ENCODE measurements at places on chromosomes 7 and 10. TPM values are rescaled to one million over a fixed set of nuclear protein-coding genes. Genes with fewer than 3 reads are reported as not detected.

Gene SFRP5
- 2.4 TPM for total RNA-seq

Gene EGFR
- 85.3 TPM for total RNA-seq

Gene PRXL2A
- total RNA-seq: 42.7 TPM

Gene SMO
- 16.7 TPM for total RNA-seq

Gene VOPP1
- 84.2 TPM for total RNA-seq

Measured in A549 treated with CORT108297 at 1 μM for 4 hours (cell line).